ENCODE measurements at places on chromosomes 11 and 22.

DNA sequence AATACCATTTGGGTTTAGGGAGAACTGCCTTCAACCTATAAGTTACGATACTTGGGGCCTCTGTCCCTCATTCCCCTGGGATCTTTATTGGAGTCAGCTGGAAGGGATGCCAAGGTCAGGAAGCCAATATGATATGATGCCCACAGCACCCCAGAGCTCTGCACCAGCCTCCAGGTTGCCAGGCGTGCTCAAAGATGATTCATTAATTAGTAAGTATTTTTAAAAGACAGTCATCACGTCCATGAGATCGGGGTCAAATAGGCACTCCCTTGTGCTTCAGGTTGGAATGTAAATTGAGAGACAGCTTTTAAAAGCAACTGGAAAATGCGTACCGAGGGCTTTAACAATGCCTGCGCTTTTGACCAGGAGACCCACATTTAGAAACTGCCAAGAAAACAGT lies 57.0 kb upstream of the CD5 start:
- no peak overlapping the region for H3K4me3 ChIP-seq
- no peaks in the 10 kb centered on the region for H3K27me3 ChIP-seq
- peaks cover 3% of the 10 kb centered on the region for H3K36me3 ChIP-seq
- no peak overlapping the region for H3K27ac ChIP-seq

- no peak overlapping the region for H3K27ac ChIP-seq
- peaks cover 32% of the 10 kb centered on the region for H3K27me3 ChIP-seq
- H3K36me3 ChIP-seq = peaks cover 3% of the 10 kb centered on the region
- H3K4me1 ChIP-seq = no peaks in the 10 kb centered on the region
- no peak overlapping the region for H3K4me3 ChIP-seq
- no peak for DNase-seq
These were observed 285.0 kb downstream of the TTC28 start for GRCh38 chr22:28394513-28395110.

DNA sequence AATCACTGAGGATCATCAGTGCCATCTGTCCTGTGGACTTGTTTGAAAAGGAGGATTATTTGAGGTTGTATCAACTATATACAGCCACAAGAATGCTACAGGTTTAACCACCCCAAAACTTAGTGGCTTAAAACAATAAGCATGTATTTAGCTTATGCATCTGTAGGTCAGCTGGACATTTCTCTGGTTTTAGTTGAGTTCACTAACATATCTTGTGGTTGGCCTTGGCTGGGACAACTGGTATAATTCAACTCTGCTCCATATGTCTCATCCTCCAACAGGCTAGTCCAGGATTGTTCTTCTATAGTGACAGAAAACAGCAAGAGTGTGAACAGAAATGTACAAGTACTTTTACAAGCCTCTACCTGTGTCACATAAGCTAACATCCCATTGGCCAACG lies 49.9 kb upstream of the SOX6 start:
- H3K27me3 ChIP-seq = no peaks in the 10 kb centered on the region
- H3K4me3 ChIP-seq = no peak overlapping the region
- no peak for DNase-seq
- H3K36me3 ChIP-seq = no peaks in the 10 kb centered on the region

- H3K36me3 ChIP-seq = no peaks in the 10 kb centered on the region
- H3K27ac ChIP-seq = no peak overlapping the region
- DNase-seq = no peak
- no peaks in the 10 kb centered on the region for H3K4me1 ChIP-seq
These were observed 951.3 kb upstream of the CHORDC1 start for GRCh38 chr11:91174193-91174592.

GRCh38 chr11:111714522-111714921 lies 51.7 kb downstream of the PPP2R1B start:
- peaks cover 45% of the 10 kb centered on the region for H3K36me3 ChIP-seq
- no peaks in the 10 kb centered on the region for H3K27me3 ChIP-seq
- peaks cover 7% of the 10 kb centered on the region for H3K4me1 ChIP-seq
- no peak overlapping the region for H3K4me3 ChIP-seq

GRCh38 chr11:64787526-64788320 lies 9.4 kb upstream of the SF1 start:
- H3K36me3 ChIP-seq = peaks cover 28% of the 10 kb centered on the region
- no peak overlapping the region for H3K27ac ChIP-seq
- H3K4me1 ChIP-seq = peaks cover 6% of the 10 kb centered on the region
- H3K4me3 ChIP-seq = no peak overlapping the region
- no peaks in the 10 kb centered on the region for H3K27me3 ChIP-seq
- peak; percentile 46 for DNase-seq

DNA sequence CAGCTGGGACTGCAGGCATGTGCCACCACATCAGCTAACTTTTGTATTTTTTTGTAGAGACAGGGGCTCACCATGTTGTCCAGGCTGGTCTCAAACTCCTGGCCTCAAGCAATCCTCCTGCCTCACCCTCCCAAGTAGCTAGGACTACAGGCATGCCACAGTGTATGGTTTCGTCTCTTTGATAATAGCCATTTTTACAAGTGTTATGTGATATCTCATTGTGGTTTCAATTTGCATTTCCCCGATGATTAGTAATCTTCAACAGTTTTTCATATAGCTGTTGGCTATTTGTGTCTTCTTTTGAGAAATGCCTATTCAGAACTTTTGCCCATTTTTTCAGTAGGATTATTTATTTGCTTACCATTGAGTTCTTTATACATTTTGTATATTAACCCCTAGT lies 9.0 kb upstream of the MTMR3 start:
- no peak for DNase-seq
- H3K27me3 ChIP-seq = no peaks in the 10 kb centered on the region
- no peaks in the 10 kb centered on the region for H3K36me3 ChIP-seq
- no peaks in the 10 kb centered on the region for H3K4me1 ChIP-seq

DNA sequence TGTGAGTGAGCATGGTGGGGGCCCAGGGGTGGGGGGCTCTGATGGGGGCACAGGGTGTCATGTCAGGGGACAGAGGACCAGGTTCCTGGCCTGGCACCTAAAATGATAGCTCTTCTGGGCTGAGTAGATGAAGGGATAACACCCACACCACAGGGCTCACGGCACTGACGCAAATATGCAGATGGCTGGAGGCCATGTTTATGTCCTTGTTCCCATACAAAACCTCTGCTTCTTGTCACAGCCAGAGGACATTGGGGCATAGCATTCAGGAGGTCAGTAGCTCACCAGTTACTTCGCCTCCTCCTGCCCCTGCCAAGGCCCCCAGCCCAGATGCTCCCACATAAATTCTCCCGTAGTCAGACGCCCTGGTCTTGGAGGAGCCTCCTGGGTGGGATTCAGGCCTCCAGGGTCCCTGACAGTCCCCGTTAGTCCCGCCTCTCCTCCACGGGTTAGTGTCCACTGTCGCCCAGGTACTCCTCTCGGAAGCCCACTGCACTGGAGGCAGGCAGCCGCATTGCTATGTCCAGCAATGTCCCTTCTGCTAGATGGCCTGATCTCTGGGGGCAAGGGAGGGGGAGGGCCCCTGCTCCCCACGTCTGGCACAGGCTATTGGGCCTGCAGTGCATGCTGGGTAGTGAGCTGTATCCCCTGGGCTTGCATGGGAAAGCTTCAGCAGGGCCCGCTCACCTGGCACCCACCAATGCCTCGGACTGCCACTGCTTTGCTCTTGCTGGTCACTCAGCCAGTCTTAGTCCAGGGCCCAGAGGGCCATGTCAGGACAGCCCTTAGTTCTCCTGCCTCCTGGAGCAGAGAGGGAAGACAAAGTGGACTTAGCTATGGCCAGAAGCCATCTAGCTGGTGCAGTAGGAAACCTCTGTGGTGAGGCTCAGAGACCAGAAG lies 75.6 kb upstream of the MYOD1 start:
- no peaks in the 10 kb centered on the region for H3K4me1 ChIP-seq
- H3K4me3 ChIP-seq = no peak overlapping the region
- peaks cover 60% of the 10 kb centered on the region for H3K27me3 ChIP-seq
- no peaks in the 10 kb centered on the region for H3K36me3 ChIP-seq
- no peak overlapping the region for H3K27ac ChIP-seq

- no peaks in the 10 kb centered on the region for H3K27me3 ChIP-seq
- no peak overlapping the region for H3K27ac ChIP-seq
- H3K4me3 ChIP-seq = peak overlapping the region; percentile 73
- DNase-seq = no peak
- peaks cover 34% of the 10 kb centered on the region for H3K4me1 ChIP-seq
These were observed 2.3 kb downstream of the ASCL2 start for GRCh38 chr11:2267851-2268728.

- H3K27ac ChIP-seq = no peak overlapping the region
- H3K4me3 ChIP-seq = no peak overlapping the region
- H3K4me1 ChIP-seq = peaks cover 8% of the 10 kb centered on the region
- no peaks in the 10 kb centered on the region for H3K36me3 ChIP-seq
These were observed 12.4 kb upstream of the DSCAML1 start for GRCh38 chr11:117809236-117810055.

GRCh38 chr22:50398831-50399648 lies 55.9 kb downstream of the PPP6R2 start:
- H3K4me3 ChIP-seq = peak overlapping the region; percentile 50
- H3K27ac ChIP-seq = peak overlapping the region; percentile 93
- H3K4me1 ChIP-seq = peaks cover 34% of the 10 kb centered on the region
- no peak for DNase-seq
- H3K36me3 ChIP-seq = peaks cover 42% of the 10 kb centered on the region

GRCh38 chr11:64742087-64742888 lies 1.7 kb downstream of the RASGRP2 start:
- DNase-seq = no peak
- H3K4me3 ChIP-seq = peak overlapping the region; percentile 79
- peaks cover 74% of the 10 kb centered on the region for H3K36me3 ChIP-seq
- H3K27ac ChIP-seq = peak overlapping the region; percentile 85
- H3K27me3 ChIP-seq = no peaks in the 10 kb centered on the region
- peaks cover 45% of the 10 kb centered on the region for H3K4me1 ChIP-seq

DNA sequence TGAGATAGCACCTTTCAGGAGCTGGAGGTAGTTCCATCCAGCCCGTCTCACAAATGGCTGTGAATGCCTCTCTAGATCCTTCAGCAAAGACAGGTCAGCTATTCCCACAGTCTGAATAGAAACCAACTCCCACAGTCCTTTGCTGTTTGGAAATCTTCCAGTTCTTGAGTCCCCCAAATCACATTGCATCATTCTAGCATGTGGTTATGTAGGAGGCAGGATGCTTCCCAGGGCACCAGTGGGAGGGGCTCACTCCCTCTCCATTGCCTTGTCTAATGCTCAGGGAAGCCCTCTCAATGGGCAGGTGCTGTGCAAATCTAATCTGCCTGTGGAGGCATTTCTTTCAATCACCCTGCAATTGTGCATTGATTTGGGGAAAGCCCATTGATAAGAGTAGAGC lies 14.6 kb downstream of the NAV2 start:
- H3K27me3 ChIP-seq = no peaks in the 10 kb centered on the region
- no peak for DNase-seq
- H3K4me3 ChIP-seq = no peak overlapping the region
- no peaks in the 10 kb centered on the region for H3K36me3 ChIP-seq

DNA sequence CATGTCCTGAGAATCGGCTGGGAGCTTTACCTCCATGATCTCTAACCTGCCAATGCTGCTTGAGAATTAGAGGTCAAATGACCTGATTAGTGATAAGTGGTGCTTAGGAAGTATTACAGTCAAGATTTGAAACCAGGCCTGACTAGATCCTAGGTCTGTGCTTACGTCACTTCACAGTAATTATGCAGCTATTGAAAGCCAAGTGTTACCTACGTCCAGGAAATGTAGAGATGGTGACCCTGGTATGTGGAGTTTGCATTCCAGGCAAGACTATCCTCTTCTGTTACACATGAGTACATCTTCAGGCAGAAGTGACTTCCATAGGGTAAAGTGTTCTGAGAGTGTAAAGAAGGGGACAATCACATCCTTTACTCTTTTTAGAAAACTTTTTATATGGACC lies 530.4 kb upstream of the TENM4 start:
- DNase-seq = no peak
- H3K4me1 ChIP-seq = no peaks in the 10 kb centered on the region
- H3K36me3 ChIP-seq = no peaks in the 10 kb centered on the region
- no peaks in the 10 kb centered on the region for H3K27me3 ChIP-seq

GRCh38 chr22:18042685-18043084 lies 18.3 kb upstream of the MICAL3 start:
- DNase-seq = no peak
- H3K27me3 ChIP-seq = no peaks in the 10 kb centered on the region
- H3K27ac ChIP-seq = no peak overlapping the region
- H3K4me1 ChIP-seq = no peaks in the 10 kb centered on the region
- no peak overlapping the region for H3K4me3 ChIP-seq

- peaks cover 7% of the 10 kb centered on the region for H3K36me3 ChIP-seq
- no peak for DNase-seq
- no peaks in the 10 kb centered on the region for H3K27me3 ChIP-seq
These were observed 24.0 kb downstream of the CBX7 start for GRCh38 chr22:39128508-39128907.

DNA sequence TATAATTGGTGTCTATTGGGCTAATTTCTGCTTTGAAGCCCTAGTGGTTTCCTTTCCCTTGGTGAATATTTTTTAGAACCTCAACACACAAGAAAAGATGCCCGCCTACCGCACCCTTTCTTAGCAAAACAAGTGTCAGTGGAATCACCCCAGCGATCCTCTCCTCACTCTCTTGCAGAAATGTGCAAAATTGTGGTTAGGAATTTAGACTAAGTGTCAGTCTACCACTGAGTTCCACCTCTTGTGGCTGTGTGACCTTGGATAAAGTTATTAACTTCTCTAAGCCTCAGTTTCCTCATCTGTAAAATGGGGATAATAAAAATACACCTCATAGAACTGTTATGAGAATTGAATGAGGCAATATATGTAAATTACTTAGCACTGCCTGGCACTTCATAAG lies 5.3 kb upstream of the JAML start:
- H3K4me1 ChIP-seq = peaks cover 52% of the 10 kb centered on the region
- DNase-seq = peak; percentile 60
- peak overlapping the region; percentile 79 for H3K4me3 ChIP-seq
- H3K27ac ChIP-seq = no peak overlapping the region

DNA sequence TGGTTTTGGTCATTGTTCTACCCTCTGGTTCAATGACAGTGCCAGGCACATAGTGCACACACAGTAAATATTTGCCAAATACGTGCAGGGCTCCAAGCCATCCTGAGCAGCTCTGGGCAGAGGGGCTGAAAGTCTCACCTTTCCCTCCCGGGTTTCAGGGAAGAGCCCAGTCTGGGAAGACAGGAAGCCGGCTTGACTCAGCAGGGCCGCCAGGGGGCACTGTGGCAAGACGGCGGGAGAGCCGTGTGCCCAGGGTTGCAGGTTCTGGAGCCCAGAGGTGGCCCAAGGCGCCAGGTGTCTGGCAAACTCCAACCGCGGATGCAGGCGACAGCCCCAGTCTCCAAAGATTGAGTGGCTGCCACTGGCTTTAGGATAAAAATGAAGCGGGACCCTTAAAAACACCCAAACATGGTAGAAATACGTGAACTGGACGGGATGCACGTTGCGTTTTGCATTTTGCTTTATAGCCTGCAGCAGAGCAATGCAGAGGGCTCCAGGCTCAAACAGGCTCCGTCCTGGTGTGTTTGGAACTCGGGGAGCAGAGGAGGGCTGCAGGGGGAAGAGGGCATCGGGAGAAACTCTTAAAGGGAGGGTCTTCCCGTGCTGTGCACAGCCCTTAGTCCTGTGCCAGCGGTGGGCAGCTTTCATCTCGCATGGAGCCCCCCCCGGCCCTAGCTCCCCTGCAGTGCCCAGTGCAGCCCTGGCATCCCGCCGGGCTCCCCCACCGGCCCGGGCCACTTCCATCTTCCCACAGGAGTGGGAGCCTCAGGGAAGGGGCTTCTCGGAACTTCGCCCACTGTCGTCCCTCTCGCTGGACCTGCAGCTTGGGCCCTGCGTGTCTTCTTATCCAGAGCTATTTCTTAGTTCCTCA lies 10.7 kb downstream of the KRTAP5-5 start:
- no peaks in the 10 kb centered on the region for H3K36me3 ChIP-seq
- H3K4me1 ChIP-seq = peaks cover 4% of the 10 kb centered on the region
- H3K27me3 ChIP-seq = peaks cover 84% of the 10 kb centered on the region
- no peak overlapping the region for H3K27ac ChIP-seq
- no peak overlapping the region for H3K4me3 ChIP-seq

Data from effector memory CD8-positive, alpha-beta T cell (primary cell).